Activated T-cell treated with anti-CD3 and anti-CD28 coated beads for 1 hour (primary cell): ENCODE measurements at places on chromosomes 7 and 10.

DNA sequence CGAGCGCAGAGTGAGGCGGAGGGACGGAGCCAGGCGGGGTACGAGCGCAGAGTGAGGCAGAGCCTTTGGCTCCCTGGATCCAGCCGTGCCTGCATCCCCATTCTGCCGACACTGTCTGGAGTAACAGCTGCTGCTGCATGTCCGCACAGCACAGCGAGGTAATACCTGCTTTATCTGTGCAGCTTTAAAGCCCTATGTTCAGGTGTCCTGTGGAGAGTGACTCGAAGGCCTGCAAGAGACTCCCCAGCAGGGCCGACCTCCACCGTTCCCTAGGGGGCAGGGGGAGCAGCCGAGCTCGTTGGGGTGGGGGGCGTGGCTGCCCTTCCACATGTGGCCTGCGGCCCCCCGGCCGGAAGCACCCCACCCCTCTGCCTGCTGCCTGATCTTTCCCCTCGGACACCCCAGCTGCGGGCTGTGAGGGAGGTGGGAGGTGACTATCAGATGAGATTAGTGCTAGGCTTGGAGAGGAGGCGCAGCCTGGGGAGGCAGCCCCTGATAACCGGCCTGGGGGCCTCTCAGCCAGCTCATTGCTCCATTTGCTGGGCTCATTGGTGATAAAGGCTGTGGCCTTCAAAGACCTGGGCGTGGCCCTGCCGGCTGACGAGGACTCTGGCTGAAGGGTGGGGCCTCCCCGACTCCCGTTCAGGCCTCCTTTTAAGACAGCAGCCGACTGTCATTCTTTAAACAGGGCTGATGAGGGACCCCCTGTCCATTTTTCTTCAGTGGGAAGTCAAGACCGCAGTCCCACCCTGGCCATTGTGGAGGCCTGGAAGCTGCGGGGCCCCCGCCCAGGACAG, 8.0 kb downstream of the VENTX start:
- no peak for DNase-seq

GRCh38 chr10:100482834-100483185, 20.0 kb downstream of the WNT8B start:
- no peak for DNase-seq

DNA sequence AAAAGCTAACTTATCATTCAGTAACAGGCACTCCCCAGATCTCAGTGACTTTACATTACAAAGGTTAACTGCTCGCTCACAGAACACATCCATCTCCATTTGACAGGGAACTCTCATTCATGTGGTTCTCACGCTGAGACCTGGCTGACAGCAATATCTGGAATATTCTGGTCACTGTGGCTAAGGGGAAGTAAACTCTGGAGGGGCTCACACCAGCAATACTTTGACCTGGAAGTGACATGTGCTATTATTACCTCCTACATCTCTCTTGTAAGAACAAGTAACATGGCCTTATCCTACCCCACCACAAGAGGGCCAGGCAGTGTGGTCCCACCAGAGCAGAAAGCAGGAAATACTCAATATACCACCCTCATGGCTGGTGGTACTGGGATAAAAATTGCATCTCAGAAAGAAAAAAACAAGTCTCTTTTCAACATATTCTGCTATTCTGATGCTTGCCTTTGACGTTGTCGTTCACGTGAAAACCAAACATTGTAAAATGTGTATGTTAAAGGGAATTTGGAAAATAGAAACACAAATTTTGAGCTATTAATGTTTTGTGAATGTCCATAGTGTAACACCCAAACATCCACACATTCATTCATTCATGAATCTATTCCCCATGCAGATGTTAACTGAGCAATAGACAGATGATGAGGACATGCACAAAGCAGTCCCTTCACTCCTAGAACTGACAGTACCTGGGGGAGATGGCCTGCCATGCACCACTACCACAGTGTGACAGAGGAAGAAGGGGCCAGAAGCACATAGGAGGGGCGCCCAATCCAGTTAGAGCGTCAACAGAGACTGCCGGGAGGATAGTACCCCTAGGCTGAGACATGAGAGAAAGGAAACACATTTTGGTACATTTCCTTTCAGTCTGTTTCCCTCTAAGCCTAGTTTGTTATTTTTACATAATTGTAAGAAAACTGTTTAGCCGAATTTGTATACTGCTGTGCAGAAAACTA, 166.0 kb upstream of the SP4 start:
- DNase-seq, result peak; percentile 35

- no peak for DNase-seq
These were observed 72.1 kb upstream of the TNRC18 start for GRCh38 chr7:5495581-5496375.

GRCh38 chr10:68301790-68302502, 29.9 kb upstream of the HNRNPH3 start:
- no peak for DNase-seq

- no peak for DNase-seq
These were observed 22.8 kb upstream of the LANCL2 start for GRCh38 chr7:55342216-55342871.

GRCh38 chr7:105857009-105857952, 19.1 kb downstream of the ATXN7L1 start:
- DNase-seq, result no peak

DNA sequence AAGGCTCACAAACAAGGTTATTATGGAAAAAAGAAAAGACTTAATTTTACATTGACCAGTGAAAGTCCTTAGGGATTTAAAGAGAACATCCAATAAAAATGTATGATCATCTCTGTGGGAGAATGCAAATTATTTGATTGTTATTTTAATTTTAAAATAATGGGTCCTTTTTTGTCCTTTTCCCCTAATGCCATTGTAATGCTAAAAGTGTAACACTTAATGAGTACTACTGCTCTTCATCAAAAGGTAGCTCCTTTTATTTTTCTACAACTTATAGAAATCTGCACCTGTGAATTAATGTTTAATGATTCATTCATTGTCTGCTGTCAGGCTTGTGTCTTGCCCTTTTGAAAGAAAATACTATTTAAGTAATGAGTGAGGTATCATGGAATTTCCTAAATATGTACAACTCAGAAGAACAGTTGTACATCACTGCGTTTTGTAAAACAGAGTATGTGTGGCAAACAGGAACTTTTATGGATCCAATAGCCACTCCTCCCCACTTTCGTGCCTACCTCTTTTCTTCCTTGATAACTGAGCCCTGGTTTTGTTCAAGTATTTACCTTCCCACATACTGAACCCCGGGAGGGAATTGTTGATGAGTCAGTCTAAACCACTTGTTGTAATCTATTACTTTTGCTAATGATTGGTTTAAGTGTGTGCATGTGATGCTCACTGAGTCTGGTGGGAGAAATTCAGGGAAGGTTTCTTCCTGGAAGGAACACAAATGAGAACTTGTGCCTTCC, 19.9 kb upstream of the TRUB1 start:
- DNase-seq, result no peak

GRCh38 chr10:69614130-69614529, 15.9 kb upstream of the FAM241B start:
- no peak for DNase-seq

DNA sequence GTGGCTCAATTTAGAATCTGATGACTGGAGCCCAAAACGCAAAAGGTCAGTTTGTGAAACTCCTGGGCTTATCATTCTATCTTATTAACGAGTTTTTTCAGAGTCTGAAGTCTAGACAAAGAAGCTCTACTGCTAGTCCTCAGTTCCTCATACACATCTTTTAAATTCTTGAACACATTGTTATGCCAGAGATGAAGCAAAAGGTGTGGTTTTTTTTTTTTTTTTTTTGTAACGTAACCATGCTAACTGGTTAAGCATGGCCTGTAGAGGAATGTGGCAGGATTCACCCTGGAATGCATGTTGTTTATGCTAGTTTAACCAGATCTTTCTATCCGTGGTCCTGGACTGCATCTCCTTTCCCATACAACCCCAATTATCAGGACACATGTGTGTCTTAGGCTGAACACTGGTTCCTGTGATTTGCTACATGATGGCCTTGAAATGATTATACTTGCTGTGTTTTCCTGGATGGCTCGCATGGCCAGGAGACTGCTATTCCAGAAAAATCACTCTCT, 79.3 kb upstream of the MDFIC start:
- DNase-seq, result no peak

GRCh38 chr10:27426948-27427467, 77.1 kb upstream of the RAB18 start:
- DNase-seq, result no peak

GRCh38 chr10:23258516-23258915, 66.4 kb downstream of the PTF1A start:
- DNase-seq, result no peak

- no peak for DNase-seq
These were observed 146.9 kb upstream of the ANK3 start for GRCh38 chr10:60536529-60537114.

- DNase-seq, result no peak
These were observed 218.2 kb upstream of the PRSS58 start for GRCh38 chr7:142476077-142476476.

DNA sequence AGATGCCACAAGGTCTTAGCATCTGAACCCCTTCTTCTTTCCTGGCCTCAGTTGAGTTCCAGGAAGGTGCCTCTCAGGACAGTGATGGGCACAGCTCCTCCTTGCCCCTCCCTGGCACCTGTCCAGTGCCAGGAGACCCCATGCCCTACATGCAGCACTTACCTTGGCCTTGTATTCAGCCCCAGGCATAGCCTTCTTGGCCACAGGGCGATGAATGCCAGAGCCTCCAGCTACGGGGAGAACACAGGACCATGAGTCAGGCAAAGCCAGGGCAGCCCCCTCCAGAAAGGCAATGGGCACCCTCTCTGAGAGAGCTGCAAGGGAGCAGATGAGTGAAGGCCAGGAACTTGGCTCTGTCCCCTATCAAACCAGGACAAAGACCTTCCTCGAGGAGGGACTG, 24.3 kb upstream of the FRAT2 start:
- DNase-seq, result no peak

- no peak for DNase-seq
These were observed 1.4 kb upstream of the TMEM139 start for GRCh38 chr7:143283381-143283780.

GRCh38 chr10:78222096-78222790, 188.6 kb downstream of the RPS24 start:
- DNase-seq, result no peak

GRCh38 chr7:6012355-6013104, 3.5 kb downstream of the AIMP2 start:
- no peak for DNase-seq

DNA sequence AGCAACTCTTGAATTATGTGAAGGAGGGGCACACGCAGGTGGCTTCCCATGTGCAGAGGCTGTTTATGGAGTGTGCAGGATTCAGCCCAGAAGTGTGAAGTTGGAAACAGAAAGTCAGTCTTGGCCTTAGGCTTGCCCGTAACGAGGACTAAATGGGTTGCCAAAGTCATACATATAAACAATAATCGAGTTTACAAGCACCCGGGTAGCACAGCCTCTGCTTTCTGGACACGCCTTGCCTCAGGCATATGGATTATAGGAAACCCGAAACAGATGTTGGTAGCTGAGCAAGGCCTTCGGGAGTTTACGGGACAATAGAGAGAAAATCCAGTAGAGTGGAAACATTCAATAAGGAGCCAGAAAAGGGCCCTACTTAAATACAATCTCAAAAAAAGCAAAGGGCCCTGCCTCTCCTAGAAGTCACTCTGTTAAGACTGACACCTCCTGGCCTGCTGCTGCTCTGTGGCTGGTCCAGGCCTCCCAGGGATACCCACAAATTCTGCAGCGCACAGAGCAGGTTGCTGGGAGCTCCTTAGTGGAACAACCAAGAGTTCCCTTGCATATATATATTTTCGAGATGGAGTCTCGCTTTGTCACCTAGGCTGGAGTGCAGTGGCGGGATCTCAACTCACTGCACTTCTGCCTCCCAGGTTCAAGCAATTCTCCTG, 48.5 kb downstream of the SMKR1 start:
- no peak for DNase-seq

DNA sequence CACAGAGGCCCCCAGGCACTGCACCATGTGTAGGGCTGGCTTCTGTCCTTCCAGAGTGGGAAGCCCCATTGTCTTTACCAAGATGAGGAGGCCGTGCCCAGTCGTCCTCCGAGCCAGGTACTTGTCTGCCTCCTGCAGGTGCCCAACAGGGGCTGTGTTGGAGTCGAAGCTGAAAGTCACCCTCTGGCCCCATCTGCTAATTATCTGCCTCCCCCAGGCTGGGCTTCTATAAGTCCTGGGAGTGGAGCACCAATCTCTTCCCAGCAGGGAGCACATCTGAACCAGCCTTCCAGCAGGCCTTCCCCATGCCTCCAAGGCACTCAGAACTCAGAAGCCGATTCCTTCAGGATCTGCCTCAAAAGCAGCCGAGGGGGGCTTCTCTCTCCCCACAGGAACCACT, 11.6 kb upstream of the CHST15 start:
- no peak for DNase-seq

- no peak for DNase-seq
These were observed 76.0 kb upstream of the PDGFA start for GRCh38 chr7:595621-596010.

GRCh38 chr10:122665329-122665860, 34.3 kb downstream of the C10orf120 start:
- DNase-seq, result no peak

DNA sequence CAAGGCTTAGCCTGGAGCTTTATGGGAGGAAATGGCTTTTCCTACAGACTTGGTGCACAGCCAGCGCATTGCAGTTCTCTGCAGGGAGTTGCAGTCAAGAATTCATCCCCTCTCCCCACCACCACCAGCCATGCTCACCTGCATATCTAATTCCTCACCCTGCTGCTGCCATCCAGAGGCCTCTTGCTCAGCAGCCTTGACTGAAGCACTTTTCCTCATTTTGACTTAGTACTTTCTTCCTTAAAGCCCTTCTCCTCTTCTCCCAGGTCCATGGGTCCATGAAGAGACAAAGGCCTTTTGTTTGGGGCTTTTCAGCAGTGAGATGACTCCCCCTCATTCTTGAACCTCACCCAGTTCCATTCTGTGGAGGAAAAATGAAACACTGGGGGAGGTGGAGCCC, 39.7 kb upstream of the GPR141 start:
- DNase-seq, result no peak

- DNase-seq, result no peak
These were observed 67.5 kb downstream of the CHST15 start for GRCh38 chr10:124025660-124026588.

GRCh38 chr7:65975814-65976445, 6.1 kb downstream of the GUSB start:
- DNase-seq, result no peak

GRCh38 chr10:125865120-125865519, 16.0 kb downstream of the DHX32 start:
- no peak for DNase-seq

GRCh38 chr10:17138460-17139042, 8.9 kb upstream of the CUBN start:
- no peak for DNase-seq

GRCh38 chr7:28903730-28904577, 54.2 kb downstream of the TRIL start:
- DNase-seq, result no peak

DNA sequence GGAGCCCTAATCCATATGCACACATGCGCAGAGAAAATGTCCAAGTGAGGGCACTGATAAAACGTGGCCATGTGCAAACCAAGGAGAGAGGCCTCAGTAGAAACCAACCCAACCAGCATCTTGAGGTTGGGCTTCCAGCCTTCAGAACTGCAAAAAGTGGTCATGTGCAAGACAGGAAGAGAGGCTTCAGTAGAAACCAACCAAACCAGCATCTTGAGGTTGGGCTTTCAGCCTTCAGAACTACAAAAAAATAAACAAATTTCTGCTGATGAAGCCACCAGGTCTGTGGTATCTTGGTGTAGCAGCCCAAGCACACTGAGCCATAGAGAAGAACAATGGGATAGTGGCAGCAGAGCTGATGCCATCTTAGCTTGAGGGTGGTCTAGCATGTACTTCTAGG, 371.5 kb downstream of the CALN1 start:
- DNase-seq, result no peak

- no peak for DNase-seq
These were observed 103.9 kb downstream of the LRRC18 start for GRCh38 chr10:48835781-48836180.
